ENCODE measurements at places on chromosomes 16 and 17.

DNA sequence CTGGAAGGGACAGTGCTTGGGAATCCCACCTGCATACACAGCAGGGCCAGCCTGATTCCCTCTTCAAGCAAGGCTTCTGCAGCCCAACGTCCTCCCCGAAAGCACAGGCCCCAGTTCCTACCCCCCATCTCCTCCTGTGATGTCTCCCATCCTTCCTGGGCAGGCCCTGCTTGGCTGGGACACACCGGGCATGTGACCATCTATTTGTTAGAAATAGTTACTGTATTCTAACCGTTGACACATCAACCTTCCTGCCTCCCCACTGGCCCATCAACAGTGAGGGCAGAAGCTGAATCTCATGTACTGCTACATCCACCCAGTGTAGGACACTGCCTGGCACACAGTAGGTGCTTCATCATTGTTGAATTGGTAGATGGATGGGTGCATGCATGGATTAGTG is 10.7 kb downstream of the PRR29 start:
- no peak for DNase-seq

GRCh38 chr17:56614522-56614921 is 21.0 kb downstream of the NOG start:
- no peak for DNase-seq

DNA sequence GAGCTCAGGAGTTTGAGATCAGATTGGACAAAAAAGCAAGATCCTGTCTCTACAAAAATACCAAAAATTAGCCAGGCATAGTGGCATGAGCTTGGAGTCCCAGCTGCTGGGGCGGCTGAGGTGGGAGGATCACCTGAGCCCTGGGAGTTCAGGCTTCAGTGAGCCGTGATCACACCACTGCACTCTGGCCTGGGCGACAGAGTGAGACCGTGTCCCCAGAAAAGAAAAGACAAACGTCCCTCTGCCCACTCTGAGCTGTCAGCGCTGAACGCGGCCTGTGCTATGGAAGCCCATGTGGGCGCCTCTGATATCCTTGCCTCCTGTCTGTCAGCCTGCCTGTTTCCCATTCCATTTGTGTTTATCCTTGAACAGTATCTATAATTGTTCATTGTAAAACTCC is 50.7 kb downstream of the FOXK2 start:
- no peak for DNase-seq

DNA sequence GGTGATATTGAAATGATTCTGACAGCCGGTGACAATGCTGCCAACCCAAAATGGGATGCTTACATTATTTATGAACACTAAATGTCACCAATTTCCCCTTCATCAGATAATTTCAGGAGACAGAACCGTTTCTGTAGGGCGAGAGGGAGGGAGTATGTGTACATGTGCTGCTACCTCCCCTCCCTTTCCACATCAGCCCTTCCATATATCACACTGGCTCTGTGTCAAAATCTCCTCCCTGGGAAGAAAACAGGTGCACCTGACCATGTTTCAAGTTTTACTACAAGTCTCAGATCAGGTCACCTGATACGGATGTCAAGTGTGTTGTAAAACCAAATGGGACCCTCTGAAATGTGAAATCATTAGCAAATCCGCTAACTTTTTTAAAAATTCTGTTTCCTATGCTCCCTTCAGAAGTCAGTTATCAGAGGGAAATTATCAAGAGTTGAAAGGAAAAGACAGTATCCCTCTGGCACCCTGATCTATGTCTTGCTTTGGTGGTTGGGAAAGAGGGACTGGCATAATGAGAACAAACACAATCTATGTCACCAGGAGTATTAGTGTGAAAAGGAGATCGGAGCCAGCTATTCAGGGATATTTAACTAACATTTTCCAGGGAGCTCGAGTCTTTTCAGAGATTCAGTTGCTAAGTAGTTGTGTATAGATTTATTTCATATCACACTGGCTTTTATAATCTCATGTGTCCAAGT is 1002.3 kb upstream of the CDH8 start:
- no peak for DNase-seq

- DNase-seq: peak; percentile 92
Observed at GRCh38 chr16:27109666-27110523, 43.2 kb downstream of the C16orf82 start.

DNA sequence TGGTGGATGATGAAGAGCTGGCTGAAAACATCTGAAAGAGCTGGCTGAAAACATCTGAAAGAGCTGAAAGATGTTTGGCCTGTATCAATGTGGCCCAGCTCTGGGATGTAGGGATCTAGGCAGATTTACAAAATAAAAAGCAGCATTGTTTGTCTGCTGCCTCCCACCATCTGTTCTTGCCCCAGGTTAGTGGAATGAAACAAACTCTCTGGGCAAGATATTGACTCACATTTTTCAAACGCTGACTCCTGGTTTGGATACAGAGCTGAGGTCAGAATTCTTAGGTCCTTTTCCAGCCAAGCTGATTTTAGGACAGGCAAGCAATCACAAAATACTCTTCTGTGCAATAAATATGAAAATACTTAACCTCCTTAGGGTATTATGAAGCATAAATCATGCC is 139.0 kb downstream of the STX8 start:
- DNase-seq: no peak

GRCh38 chr16:65038100-65038499 is 83.8 kb downstream of the CDH11 start:
- DNase-seq: no peak

DNA sequence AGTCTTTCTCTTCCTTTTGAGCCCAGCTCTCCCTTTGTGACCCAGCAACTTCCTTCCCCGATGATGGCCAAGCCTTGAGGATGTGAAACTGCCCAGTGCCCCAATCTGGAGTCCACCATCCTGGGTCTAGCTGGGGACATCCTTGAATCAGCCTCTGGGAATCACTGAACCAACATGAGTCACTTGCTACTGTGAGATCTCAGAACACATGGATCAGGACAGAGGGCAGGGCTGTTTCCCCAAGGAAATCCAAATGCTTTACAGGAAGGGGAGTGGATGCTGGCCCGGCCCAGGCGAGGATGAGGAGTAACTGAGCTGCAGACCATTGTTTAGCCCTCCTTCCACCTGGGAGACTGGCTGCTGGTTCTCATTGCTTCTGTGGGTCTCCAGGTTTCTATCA is 547.6 kb downstream of the WWOX start:
- no peak for DNase-seq

DNA sequence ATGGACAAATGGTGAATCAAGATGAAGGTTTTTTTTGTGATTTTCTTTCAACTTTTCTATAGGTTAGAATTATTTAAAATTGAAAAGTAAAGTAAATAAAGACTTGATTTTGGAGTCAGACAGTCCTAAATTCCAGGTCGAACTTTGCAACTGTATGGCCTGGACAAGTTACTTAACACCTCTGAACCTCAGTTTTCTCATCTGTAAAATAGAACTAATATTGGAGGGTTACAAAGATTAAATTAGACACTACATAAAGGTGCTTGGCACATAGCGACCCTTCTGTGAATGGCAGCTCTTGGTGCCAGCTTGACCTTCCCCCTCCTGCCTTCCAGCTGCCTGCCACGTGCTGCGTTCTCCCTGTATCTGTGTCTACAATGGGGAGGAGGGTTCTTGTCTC is 3.0 kb downstream of the RSAD1 start:
- DNase-seq: no peak

GRCh38 chr17:49759203-49759602 is 4.7 kb downstream of the FAM117A start:
- no peak for DNase-seq

DNA sequence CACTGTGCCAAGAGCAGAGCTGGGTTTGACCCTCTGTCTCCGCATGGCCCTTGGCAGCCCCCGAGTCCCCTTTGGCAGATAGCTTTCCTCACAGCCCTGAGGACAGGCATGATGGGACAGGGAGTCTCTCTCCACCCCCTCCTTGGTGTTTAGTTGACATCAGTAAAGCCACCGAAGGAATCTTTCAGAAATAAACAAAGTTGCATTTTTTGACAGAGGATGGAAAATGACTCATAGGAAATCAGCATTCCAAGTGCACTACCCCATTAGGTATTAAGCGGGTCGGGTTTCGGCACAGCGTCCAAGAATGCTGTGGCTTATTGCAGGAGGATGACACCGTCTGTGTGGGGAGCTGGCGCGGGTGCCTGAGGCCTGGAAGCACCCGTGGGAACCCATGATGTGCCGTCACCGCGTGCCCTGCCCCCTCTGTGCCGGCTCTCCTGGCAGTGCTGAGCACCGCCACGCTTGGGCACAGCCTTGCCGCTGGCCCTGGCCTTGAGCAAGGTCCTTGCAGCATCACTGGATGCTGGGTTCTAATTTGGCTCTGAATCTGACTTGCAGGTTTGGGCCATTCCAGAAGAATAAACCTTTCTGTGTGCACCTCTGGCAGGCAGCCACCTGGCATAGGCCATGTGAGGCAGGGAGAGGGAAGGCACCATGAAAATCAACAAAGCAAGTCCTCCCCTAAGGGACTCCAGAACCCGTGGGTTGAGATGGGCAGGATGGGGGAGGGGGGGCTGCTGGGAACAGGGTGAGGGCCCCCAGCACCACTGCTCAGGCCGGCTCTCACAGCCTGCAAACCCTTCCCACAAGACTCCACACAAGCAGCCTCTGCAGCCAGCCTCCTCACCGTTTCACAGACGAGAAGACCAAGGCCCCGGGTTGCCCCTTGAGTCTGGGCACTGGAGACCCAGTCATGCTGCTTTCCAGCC is 50.5 kb upstream of the ZNF469 start:
- no peak for DNase-seq

GRCh38 chr17:32771396-32771795 is 105.5 kb downstream of the MYO1D start:
- no peak for DNase-seq

DNA sequence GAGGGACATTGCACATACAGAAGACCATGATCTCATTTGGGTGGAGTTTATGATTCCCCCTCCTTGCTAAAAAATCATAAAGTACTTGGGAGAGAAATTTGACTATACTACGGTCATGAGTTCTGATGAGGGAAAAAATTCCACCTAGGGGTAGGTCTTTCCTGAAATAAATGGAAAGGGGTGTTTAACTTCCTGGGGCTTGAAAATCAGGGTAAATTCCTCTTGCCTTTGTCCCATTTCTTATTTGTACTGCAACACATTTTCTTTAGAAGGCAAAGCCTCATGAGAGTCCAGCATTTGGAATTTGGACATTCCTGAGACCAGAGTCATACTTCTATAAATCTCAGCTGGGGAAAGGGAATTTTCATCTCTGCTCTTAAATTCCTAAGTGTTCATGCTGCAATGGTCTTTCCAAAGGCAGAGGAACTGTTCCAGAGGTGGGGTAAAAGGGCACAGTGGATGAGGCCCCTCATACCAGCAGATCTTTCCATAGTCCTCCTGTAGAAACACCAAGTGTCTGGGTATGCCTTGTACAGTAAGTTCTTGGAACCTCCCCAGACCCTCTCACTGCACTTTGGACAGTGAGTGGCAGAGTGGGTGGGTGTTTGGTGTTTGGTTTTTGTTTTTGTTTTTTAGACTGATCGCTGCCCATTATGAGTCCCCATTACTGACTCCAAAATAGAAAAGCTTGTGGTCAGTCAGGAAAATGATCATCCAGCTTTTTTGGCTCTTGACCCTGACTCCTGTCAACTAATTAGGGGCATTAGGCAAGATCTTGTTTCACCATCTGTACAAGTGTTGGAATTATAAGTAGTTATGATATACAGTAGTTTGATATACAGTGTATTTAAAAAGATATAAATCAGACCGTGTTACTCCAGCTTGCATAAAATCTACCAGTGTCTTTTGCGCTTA is 6.0 kb downstream of the LYRM1 start:
- DNase-seq: no peak

- DNase-seq: no peak
Observed at GRCh38 chr17:82645516-82645915, 2.7 kb downstream of the WDR45B start.

GRCh38 chr16:19583665-19584300 is 28.3 kb downstream of the VPS35L start:
- peak; percentile 65 for DNase-seq

- no peak for DNase-seq
Observed at GRCh38 chr17:7897090-7897489, 8.5 kb downstream of the CHD3 start.

DNA sequence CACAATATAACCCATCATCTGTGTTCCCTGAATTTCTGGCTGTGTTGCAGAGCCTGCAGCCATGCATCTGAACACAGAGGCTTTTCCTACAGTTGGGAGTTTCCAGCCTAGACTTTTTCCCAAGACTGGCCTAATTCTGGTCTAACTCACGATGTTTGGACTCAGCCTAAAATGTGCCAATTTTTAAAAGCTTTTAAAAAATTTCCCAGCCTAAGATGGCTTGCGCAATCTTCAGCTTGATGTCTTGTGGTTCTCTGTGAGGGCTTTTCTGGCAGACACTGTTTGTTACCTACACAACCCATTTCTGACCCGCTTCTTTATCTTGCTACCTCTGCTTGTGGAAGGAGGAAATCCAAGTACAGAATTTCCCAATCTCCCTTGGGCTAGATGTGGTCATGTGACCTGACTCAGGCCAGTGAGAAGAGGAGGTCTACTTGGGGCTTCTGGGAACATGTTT is 72.7 kb upstream of the GAS7 start:
- no peak for DNase-seq

DNA sequence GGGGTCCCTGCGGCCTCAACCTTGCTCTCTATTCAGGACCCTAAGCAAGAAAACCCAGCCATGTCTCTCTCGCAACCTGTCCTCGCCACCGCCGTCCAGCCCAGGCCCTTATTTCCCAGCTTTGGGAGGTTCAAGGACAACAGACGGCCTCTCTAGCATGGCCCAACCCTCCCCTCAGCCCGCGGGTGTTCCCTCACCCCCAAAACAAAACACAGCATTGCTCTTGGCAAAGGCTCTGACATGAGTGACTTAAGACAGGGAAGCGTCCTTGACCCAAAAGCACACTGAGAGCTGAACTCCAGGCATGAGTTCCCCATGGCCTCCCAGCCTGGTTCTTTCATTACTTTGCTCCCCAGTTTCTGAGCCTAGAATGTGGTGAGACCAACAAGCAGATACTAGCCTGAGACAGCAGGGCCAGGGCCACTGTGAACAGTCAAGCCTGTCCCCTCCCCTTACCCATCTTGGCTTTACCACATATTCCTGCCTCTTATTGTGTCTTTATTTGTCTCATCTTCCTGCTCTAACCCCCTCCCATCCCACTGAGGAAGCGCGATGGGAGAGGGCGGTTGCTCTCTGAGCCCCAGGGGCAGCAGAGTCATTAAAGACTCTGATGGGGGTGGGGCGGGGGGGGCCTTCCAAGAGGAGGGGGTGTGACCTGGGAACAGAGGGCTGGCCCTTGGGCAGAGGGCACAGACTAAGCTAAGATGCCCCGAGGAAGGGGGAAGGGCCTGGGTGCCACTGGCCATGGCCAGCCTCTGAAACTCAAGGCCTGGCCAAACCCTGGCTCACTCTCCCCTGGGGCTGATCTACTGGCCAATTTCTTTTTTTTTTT is 11.8 kb downstream of the SREBF1 start:
- DNase-seq: no peak

All from small intestine (tissue), 16 donors.